ENCODE measurements at places on chromosomes 12 and 14. TPM values are rescaled to one million over a fixed set of nuclear protein-coding genes. Genes with fewer than 3 reads are reported as not detected.

KRT6C gene
- polyA plus RNA-seq: 229 TPM

GNB3 gene
- polyA plus RNA-seq: 1.3 TPM

GUCY2C gene
- 0.05 TPM for polyA plus RNA-seq

OR6C2 gene
- 0.02 TPM for polyA plus RNA-seq

WSCD2 gene
- 0.51 TPM for polyA plus RNA-seq

CKB gene
- polyA plus RNA-seq: 117 TPM

Measured in esophagus (tissue), 2 donors.